ENCODE measurements at places on chromosomes 12 and 14.

GRCh38 chr14:105880616-105881015 is 354.2 kb downstream of the TMEM121 start:
- DNase-seq = no peak

GRCh38 chr12:108269224-108269623 is 69.9 kb downstream of the CMKLR1 start:
- DNase-seq = no peak

DNA sequence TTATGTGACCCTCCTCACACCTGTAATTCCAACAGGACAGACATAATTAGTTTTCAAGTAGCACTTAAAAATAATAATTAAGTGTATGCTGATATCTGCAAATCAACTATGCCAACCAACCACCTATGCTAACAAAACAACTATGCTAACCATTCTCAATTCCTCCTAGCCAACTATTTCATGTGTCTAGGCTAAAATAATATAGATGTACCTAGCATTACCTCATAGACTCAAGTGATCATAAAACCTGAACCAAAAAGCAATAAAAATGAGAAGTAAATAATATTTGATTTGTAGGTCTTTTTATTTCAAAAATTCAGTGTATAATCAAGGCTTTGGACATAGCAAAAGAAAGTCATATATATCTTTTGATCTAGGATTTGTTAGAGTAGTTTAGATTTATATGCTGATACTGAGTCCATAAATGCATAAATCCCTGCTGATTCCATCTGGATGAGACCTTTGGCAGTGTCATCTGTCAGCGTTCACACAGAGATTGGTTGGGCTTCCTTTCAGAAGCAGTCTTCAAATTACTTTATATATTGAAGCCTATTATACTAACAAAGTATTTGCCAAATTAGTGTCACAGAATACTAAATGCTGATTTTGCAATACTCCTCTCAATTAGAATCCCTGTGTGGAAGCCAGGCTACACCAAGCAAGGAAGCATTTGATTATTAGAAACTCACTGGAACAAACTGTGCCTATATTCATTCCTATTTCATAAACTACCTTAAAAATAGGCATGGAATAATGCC is 101.4 kb upstream of the PPM1H start:
- no peak for DNase-seq

DNA sequence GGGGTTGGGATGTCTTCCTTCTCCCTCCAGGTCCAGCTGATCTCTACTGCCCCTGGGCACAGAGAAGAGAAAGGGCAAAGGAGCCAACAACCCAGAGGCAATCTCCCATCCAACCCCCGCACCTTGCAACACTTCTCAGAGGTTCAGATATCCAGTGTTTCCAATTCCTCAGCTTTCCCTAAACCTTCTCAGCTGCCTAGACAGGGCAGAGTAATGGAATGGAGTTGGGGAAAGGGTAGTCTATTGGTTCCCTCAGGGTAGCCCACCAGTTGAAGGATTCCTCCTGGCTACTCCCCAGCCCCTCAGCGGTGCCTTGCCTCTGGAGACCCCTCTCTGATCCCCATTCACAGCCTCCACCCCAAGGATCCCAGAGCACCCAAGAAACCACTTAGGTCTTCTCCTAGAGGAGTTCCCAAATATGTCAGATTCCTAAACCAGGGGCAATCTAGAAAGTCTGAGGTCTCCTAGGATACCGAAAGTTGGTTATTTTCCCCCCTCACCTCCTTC is 537 bp downstream of the NFE2 start:
- DNase-seq = no peak

GRCh38 chr12:109435428-109436187 is 41.5 kb downstream of the KCTD10 start:
- no peak for DNase-seq

DNA sequence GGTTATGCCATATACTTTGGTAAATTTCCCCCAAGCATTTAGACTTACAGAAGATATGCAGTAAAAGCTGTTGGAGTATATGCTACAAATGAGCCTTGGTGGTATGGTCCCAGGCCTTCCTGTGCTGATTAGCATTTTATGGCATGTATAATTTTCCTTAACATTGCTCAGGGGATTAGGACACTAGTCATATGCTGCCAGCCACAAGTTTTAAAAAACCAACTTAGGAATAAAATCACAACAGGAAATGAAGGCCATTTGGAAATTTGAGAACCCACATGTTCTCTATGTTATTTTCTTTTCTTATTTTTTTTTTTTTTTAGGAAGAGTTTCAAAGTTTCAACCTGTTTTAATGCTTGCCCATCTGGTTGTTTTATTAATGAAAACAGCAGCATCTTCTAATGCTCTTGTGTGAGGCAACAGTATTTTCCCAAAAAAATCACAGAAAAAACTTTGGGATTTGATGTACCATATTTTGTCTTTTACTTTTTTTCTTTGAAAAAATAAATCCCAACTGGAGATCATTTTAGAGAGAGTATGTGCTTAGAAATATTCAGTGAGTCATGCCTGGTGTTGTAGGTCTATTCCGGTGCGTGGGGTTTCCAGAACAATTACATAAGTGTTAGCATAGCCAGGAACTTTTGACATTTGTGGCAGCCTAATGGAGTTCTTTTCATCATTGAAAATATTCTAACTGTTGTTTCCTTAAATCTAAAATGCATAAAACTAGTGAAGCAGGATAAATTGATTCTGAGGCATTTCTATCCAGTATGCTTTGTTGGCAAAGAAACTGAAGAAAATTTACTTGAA is 21.7 kb upstream of the DUSP6 start:
- no peak for DNase-seq

DNA sequence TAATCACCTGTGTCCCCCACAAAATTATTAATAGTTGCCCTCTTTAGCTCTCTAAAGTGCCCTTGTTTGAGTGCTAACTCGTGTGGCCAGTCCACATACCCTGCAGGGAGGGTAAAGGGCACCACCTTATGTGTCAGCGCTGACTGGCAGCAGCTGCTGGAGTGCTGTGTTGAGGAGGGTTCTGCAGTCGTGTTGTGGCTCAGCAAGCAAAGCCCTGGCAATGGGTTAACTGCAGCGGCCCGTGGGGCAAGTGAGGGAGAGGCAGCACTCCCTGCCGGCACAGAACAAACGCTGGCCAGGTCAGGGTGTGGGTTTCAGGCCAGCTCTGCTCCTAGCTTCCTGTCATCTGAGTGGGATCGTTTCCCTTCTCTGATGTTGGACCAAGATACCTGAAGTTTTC is 369.8 kb downstream of the CACNA1C start:
- no peak for DNase-seq

DNA sequence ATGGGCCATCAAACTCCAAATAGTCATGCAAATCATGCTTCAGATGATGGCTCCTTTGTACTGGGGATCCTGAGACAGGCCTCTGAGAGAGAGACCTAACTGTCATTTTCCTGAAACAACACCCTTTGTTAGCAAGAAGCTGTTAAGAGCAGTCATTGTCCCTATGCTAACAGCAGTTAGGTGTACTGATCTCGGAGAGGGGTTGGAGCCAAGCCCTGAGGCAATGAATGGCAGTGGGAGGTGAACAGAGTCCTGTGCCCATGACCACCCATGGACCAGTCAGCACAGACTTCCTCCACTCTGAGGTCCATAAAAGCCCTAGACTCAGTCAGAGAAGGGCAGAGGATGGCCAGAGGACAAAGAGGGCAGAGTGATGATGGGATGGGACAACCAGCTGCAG is 747.6 kb upstream of the LRFN5 start:
- DNase-seq = no peak

All from ecto neural progenitor cell (in vitro differentiated cells).